ENCODE measurements at places on chromosomes 5 and 9.

GRCh38 chr9:16639644-16640043 is 230.8 kb downstream of the BNC2 start:
- DNase-seq: no peak

- no peak for DNase-seq
Observed at GRCh38 chr5:93399675-93400074, 181.3 kb downstream of the NR2F1-AS1 start.

GRCh38 chr9:131736431-131736830 is 3.4 kb downstream of the RAPGEF1 start:
- no peak for DNase-seq

DNA sequence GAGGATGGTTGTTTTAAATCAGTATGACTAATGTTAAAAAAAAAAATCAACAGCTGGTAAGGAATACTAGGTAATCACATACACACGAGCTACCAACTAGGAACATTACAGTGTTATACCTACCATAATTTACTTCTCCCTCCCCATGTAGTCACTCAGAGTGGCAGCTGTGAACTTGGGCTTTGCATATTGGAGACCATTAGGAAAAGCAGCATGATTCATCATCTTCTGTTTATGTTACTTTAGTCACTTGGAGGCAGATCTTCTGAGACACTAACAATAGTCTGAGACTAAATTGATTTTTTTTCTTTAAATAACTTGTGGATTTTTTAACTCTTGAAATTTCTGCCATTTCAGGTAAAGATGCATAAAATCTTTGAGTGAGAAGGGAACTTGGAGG is 141.5 kb upstream of the NR4A3 start:
- DNase-seq: no peak

DNA sequence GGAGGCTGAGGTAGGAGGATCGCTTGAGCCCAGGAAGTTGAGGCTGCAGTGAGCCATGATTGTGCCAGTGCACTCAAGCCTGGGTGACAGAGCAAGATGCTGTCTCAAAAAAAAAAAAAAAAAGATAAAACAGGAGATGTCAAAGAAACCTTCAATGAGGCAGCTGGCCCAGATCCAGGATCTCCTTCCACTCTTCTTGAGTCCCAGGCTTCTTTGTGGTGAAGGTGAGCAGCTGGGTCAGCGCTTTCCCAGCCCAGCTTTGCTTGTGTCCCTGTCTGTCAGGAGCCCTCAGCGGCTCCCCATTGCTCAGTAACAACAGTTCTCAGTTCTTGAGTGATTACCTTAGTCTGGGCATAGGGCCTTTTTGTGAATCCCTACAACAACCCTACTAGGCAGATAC is 69.4 kb upstream of the PSD2 start:
- DNase-seq: no peak
